Left ventricle myocardium superior (tissue), 1 donor: ENCODE measurements at places on chromosomes 7 and 10. TPM values are rescaled to one million over a fixed set of nuclear protein-coding genes. Genes with fewer than 3 reads are reported as not detected.

GRCh38 chr10:119281581-119282071, 74.3 kb downstream of the GRK5 start:
- peak; percentile 92 for DNase-seq

DNA sequence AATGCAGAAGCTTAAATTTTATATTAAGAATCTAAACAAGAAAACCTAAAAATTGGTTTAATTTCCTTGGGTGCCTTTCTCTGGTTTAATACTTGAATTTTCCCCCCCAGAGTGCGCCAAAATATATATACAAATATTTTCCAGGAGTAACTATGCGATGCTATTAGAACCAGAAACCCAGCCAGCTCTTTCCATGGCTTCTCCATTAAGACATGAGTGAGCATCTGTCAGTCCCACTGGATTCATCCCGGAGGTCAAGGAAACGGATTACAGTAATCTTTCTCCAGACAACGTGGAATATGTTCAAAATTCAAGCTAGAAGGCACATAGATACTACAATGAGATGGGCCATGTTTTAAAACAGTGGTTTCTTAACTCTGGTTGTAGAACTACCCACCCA, 148.8 kb downstream of the TAX1BP1 start:
- no peak for DNase-seq

DNA sequence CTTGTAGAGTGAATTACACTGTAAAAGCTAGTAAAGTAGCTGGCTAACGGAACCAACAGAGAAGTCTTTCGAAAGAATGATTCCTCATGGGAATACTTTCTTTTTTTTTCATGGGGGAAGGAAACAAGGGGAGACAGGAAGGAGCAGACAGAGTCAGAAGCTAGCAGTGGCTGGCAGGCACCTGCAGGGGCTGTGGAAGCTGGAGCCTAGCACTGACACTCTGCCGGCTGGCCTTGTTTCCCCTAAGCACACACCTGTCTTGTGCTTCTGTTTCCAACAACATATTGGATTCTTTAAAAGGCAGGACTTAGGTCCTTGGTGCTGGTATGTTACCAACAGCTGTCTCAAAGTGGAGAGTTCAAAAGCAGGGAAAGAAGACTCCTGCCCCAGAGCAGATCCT, 24.7 kb downstream of the NOD1 start:
- no peak for DNase-seq

- DNase-seq = no peak
Observed at GRCh38 chr10:101224910-101225823, 4.1 kb downstream of the LBX1 start.

DNA sequence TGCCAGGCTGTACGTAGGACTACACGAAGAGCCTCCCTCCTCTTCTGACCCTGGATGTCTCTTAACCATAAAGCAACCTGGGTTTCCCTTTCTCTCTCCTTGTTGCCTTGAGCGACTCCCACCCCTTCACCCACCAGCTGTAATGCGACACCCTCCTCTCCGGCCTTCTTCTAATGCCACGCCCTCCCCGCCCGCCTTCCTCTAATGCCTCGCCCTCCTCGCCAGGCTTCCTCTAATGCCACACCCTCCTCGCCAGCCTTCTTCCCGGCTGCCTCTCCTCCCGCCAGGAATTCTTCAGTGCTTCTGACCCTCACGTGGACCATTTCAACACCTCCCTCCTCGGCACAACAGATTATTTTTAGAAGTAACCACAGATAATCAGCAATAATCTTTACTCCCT, 348.5 kb upstream of the SHH start:
- no peak for DNase-seq

Gene ZC3HAV1L
- total RNA-seq = 3.1 TPM

Gene WNT2
- total RNA-seq = 0.57 TPM

Gene MALRD1
- 0.99 TPM for total RNA-seq
